ENCODE measurements at places on chromosomes 13 and 19. TPM values are rescaled to one million over a fixed set of nuclear protein-coding genes. Genes with fewer than 3 reads are reported as not detected.

GRCh38 chr19:54921082-54921481 lies 15.1 kb downstream of the NCR1 start:
- H3K4me3 ChIP-seq = no peak overlapping the region
- no peaks in the 10 kb centered on the region for H3K36me3 ChIP-seq
- no peaks in the 10 kb centered on the region for H3K4me1 ChIP-seq

DNA sequence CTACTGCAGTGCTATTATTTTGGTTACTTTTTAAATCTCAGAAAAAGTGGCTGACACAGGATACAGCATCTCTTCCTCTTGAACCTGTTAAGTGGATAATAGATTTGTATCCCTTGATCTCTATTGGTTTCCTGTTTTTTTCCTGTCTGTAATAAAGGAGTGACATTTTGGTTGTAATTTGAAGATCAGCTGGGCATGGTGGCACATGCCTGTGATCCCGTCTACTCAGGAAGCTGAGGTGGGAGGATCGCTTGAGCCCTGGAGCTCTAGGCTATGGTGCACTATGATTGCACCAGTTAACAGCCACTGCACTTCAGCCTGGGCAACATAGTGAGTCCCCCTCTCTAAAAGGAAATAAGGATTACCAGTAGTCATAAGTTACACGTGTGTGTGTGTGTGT lies 46.8 kb downstream of the METTL21C start:
- no peaks in the 10 kb centered on the region for H3K4me1 ChIP-seq
- DNase-seq = no peak
- H3K27me3 ChIP-seq = no peaks in the 10 kb centered on the region
- H3K36me3 ChIP-seq = peaks cover 21% of the 10 kb centered on the region

- no peaks in the 10 kb centered on the region for H3K36me3 ChIP-seq
- DNase-seq = no peak
- no peaks in the 10 kb centered on the region for H3K4me1 ChIP-seq
- H3K27ac ChIP-seq = no peak overlapping the region
- H3K27me3 ChIP-seq = no peaks in the 10 kb centered on the region
Observed at GRCh38 chr13:23723471-23723870, 153.3 kb downstream of the TNFRSF19 start.

DNA sequence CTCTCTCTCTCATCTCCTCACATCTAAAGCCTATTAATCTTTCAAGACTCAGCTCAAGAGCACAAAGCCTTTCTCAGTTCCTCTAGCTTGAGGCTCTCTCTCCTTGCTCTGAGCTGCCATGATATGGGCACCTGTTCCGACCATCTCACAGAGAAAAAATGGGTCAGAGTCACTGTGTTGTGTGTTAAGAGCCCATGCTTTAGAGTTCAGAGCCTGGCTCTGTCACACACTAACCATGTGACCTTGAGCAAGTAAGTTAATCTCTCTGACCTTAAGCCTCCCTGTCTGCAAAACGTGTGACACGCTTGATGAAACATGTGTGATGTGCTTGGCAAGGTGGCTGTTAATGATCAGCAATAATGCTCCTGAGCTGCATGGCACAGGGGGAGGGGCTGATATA lies 245.2 kb downstream of the DLEU7 start:
- peaks cover 35% of the 10 kb centered on the region for H3K4me1 ChIP-seq
- DNase-seq = no peak
- no peak overlapping the region for H3K4me3 ChIP-seq
- H3K27me3 ChIP-seq = no peaks in the 10 kb centered on the region
- peak overlapping the region; percentile 0 for H3K27ac ChIP-seq

- DNase-seq = no peak
- H3K36me3 ChIP-seq = peaks cover 1% of the 10 kb centered on the region
- no peak overlapping the region for H3K27ac ChIP-seq
- H3K4me3 ChIP-seq = no peak overlapping the region
- no peaks in the 10 kb centered on the region for H3K27me3 ChIP-seq
Observed at GRCh38 chr13:104315606-104316005, 1249.4 kb upstream of the SLC10A2 start.

DNA sequence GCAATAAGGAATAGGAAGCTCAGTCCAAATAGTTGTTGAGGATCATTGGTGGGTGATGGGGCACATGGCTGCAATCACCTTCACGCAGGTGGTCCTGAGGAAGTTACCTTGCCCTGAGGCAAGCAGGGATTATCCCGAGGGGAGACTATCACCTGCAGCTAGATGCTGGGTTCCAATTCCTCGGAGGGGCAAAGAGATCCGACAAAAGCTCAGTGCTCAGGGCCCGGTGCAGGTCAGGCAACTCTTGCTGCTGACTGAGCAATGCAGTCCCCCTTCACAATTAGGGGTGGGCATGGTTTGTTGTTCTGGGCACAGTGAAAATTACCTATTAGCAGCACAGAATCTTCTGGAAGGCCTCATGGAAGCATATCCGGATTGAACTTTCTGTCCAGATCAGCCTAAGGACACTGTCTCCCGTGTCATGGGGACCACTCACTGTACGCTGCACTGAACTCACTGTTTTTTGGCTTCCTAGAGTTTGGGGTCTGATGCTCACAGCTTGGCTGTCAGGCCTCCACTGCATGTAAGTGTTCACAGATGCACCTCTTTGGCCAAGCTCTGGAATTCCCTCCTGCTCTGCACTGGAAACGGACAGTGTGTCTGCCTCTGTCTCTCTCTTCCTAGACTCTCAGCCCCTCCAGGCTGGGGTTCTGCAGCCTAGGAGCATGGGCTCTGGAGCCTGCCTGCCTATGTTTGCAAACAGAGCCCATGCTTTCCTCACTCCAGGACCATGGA lies 372.7 kb downstream of the ZNF536 start:
- H3K36me3 ChIP-seq = no peaks in the 10 kb centered on the region
- peaks cover 22% of the 10 kb centered on the region for H3K27me3 ChIP-seq
- no peak for DNase-seq
- no peaks in the 10 kb centered on the region for H3K4me1 ChIP-seq
- H3K4me3 ChIP-seq = no peak overlapping the region

DNA sequence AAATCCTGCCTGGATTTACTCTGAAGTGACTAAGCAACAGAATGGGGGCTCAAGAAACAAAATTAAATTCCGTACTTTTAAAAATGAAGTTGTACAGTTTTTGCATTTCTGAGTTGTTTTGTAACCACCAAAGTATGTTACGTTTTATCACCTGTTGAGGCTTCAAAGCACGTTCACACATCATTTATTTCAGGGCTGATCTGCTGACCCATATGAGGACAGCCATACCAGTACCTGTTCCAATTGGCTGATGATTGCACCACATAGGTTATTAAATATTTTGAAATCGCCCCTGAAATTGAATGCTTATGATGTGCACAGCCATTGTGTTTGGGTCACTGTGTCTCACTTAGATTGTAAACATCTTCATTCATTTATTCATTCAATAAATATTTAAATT lies 72.0 kb upstream of the FLT1 start:
- H3K4me1 ChIP-seq = no peaks in the 10 kb centered on the region
- H3K27me3 ChIP-seq = peaks cover 26% of the 10 kb centered on the region
- H3K27ac ChIP-seq = no peak overlapping the region
- DNase-seq = no peak
- H3K36me3 ChIP-seq = no peaks in the 10 kb centered on the region
- H3K4me3 ChIP-seq = no peak overlapping the region

DNA sequence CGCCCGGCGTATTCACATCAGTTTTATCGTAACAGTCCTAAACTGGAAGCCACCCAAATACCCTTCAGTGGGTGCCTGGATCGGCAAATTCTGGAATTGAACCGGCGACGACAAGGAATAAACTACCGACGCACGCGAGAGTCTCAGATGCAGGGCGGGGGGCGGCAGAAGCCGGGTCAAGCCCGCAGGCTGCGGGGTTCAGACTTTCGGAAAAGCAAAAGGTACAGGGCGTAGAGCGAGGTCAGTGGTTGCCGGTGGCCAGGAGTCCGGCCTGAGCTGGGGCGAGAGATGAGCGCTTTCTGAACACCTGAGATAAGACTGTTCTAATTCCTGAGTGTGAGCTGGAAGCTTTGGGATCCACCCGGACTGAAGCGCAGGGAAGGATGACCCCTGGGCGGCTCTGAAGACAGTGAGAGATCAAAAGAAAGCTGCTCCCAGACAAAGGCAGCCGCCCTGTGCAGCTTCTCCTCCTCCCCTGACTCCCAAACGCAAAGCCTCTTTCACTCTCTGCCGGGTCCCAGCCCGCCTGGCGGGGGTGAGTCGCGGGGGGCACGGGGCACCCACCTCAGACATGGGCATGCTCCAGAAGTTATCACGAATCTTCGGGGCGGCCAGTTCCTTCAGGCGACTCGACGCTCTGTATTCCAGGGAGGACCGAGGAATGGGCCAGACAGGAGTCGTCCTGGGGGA lies 26.2 kb upstream of the MIER2 start:
- no peak overlapping the region for H3K27ac ChIP-seq
- DNase-seq = peak; percentile 5
- no peak overlapping the region for H3K4me3 ChIP-seq
- H3K27me3 ChIP-seq = peaks cover 46% of the 10 kb centered on the region
- H3K4me1 ChIP-seq = no peaks in the 10 kb centered on the region

DNA sequence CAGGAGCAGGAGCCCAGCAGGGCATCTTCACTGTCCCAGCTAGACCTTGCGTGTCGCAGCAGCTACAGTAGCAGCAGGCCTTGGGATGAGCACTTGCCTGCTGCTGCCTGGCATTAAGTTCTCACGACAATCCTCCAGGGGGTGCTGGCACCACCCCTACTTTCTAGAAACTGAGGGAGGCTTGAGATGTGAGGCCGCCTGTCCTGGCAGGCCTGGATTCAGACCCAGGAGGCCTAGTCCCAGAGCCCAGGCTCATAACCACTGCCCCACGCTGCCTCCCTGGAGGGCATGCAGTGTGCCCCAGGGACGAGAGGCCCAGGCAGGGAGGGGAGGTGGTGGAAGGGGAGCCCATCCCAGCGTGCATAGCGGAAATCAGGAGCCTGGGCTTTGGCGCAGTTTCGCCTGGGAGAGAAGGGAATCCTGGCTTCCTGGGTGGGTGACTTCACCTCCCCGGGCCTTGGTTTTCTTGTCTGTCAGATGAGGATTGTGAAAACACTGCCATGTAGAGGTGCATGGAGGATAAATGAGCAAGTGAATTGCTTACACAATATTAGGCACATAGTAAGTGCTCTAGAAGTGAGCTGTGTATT lies 26.1 kb downstream of the PPP5C start:
- H3K27me3 ChIP-seq = no peaks in the 10 kb centered on the region
- H3K4me1 ChIP-seq = peaks cover 15% of the 10 kb centered on the region
- H3K27ac ChIP-seq = peak overlapping the region; percentile 95
- DNase-seq = no peak
- H3K4me3 ChIP-seq = no peak overlapping the region

DNA sequence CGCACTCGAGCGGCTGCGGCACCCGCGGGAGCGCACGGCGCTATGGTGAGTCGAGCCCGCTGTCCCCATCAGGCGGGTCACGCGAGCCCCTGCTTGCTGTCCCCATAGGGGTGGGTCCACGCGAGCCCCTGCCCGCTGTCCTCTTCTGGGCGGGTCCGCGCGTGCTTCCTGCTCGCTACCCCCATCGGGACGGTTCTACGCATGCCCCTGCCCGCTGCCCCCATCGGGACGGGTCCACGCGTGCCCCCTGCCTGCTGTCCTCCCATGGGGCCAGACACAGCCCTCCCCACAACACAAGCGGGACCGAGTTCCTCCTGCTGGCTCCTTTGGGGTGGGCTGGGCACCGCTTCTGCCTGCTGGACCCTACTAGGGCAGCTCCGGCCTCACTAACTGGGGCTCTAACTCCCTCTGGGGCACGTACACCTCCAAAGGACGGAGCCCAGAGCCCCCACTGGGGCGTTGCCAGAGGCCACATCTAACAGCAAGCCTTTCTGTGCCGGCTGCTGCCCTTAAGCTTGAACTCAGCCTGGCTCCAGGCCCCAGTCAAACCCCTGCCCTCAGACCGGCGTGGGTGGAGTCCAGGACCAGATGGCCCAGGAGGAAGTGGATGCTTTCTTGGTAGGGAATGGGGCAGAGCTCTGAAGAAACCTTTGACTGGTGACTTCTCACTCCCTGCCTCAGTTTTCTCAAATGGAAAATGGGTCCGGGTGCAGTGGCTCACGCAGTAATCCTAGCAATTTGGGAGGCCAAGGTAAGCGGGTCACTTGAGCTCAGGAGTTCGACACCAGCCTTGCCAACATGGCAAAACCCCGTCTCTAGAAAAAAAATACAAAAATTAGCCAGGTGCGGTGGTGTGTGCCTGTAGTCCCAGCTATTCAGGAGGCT lies 722 bp downstream of the COLGALT1 start:
- H3K27me3 ChIP-seq = no peaks in the 10 kb centered on the region
- DNase-seq = no peak
- no peaks in the 10 kb centered on the region for H3K4me1 ChIP-seq
- peak overlapping the region; percentile 77 for H3K4me3 ChIP-seq

DNA sequence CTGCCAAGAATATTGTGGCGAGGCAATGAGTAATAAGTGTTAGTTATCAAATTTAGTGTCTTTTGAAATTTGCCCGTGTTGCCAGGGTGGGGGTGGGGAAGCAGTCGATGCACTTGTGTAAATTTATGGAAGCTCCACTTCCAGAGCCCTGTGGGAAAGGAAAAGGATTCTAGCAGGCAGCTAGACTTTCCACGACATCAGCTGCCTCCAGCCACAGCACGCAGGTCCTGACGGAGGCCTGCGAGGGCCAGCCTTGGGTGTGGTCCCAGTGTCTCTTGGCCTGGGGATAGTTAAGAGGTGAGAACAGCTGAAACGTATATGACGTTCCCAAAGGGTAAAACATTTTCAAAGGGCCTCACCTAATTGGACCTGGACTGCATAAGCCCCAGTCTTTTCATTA lies 433.0 kb downstream of the TSHZ3 start:
- peaks cover 8% of the 10 kb centered on the region for H3K4me1 ChIP-seq
- H3K4me3 ChIP-seq = no peak overlapping the region
- H3K27me3 ChIP-seq = peaks cover 29% of the 10 kb centered on the region
- no peak overlapping the region for H3K27ac ChIP-seq
- no peaks in the 10 kb centered on the region for H3K36me3 ChIP-seq

DNA sequence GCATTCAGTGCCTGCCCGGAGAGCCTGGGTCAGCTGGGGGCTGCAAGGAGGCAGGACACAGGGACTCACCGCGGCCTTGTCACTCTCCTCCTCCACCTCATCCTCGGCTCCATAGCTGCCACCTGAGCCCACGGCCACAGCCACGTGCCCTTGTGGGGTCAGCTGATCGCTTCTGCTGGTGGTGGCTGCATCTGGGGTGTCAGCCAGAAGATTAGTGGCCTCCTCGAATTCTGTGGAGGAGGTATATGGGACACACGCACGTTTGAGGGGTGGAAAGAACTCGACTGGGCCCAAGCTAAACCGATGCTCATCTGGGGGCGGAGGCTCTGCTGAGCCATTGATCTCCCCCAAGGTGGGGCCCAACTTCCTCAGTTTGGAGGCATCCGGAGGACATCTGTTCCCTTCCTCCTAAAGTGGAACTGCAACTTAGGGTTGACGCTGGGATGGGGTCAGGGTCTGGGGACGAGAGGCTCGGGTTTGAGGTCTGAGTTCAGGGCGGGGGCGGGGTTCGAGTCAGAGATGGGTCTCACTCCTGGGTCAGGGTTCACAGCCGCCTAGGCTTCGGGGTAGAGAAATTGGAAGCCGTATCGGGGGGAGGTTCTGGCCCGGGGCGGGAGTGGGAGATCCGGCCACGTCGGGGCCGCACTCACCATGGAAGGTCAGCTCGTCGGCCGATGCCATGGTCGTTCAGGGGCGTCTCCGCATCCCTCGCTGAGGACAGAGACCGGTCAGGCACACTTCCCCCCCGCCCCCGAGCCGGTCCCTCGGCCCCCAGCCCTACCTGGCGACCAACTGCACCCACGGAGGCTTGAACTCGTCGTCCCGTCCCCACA lies 493 bp downstream of the YIPF2 start:
- peaks cover 7% of the 10 kb centered on the region for H3K36me3 ChIP-seq
- H3K4me1 ChIP-seq = peaks cover 12% of the 10 kb centered on the region
- H3K27ac ChIP-seq = peak overlapping the region; percentile 91
- H3K4me3 ChIP-seq = peak overlapping the region; percentile 94
- H3K27me3 ChIP-seq = no peaks in the 10 kb centered on the region
- DNase-seq = no peak

C2CD4C gene
- total RNA-seq = 13.2 TPM

C19orf25 gene
- total RNA-seq = 36.0 TPM

CCDC106 gene
- 23.9 TPM for total RNA-seq

RAB8A gene
- 67.5 TPM for total RNA-seq

KIR3DL1 gene
- total RNA-seq = not detected

IGFL1 gene
- total RNA-seq = not detected

ZNF420 gene
- total RNA-seq = 15.9 TPM
